ENCODE measurements at places on chromosomes 13 and 19.

DNA sequence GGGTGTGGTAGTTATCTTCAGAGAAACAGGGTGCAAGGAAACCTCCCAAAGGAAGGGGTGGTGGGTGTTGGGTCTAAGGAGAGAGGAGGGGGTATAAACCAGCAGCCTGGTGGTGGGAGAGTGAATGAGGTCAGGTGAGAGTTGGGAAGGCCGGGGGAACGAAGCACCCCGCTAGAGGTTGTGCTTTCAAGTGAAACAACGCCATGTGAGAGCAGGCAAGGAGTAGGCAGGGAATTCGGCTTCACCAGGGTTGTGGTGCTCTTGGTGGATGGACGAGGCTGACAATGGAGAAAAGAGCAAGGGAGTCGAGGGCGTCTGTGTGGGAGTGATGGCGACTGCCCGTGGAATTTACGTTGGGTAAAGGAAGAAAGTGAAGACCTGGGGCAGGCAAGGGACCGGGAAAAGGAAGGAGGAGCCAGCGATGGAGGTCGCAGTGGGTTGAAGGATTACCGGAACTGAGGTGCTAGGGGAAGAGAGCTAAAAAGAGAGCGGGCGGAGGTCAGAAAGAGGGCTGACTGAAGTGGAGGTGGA lies 2.1 kb upstream of the MLNR start:
- no peak for DNase-seq

- DNase-seq, result no peak
Observed at GRCh38 chr13:99800011-99800410, 171.6 kb downstream of the ZIC5 start.

DNA sequence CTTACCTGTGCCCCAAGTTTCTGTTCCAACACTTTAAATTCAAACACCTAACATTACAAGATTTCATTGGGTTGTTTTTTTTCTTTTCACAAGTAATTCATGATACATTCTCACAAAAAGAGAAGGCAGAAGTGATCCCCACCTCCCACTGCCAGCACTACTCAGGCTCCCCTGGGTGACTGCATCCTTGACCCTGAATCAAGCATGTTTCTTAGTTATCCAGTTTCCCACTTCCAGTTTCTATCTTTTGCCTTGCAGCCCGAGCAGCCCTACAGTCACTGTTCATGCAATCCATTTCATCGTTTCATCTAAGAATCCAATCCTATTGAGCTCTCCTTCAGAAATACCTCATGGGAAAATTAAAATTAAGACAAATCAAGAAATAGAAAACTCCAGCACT lies 61.4 kb downstream of the RNASEH2B start:
- DNase-seq, result no peak

DNA sequence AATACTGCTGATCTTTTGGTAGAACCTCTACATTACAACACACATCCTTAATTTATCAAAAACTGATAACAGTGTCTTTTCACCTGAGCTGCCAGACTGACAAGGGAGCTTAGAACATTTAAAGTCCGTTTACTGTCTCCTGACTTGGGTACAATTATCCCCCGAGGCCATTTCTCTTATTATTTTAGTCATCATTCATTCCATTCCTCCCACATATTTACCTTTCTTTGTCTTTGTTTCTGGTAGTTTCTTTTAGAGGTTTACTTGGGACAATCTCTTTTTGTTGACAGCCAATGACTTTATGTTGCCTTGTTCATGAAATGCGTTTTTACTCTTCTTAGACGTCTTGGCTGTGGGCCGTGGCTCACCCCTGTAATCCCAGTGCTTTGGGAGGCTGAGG lies 186.9 kb downstream of the PCCA start:
- peak; percentile 79 for DNase-seq

- DNase-seq, result no peak
Observed at GRCh38 chr13:111339366-111340143, 19.1 kb downstream of the TEX29 start.

DNA sequence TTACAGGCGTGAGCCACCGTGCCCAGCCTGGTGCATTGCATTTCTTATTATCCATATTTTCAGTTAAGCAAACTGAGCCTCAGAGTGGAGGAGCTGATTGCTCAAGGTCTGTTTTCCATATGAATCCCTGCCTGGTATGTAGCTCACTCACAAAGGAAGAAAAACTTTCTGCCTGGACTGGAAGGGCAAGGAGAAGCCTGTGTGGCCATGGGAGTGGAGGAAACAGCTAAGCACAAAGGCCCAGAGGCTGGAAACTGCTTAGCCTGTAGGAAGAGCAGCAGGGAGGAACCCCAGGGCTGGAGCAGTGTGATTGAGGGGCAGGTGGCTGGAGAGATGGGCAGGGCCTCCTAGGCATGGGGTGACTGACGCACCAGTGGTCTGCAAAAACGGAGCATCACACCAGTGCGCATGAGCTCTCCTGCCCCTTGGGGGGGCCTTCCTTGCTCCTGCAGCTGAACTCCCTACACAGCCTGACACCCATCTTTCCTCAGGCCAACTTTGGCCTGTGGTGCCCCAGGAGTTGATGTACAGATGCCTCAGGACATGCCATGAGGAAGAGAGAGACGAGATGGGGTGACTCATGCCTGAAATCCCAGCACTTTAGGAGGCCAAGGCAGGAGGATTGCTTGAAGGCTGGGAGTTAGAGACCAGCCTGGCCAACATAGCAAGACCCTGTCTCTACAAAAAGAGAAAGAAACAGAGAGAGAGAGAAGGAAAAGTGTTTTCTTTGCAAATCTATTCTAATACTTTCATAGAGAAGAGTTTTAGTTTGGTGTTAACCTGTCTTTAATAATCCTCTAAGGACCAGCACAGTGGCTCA lies 2.8 kb upstream of the HNRNPM start:
- no peak for DNase-seq

GRCh38 chr19:18672044-18672451 lies 11.4 kb upstream of the CRTC1 start:
- DNase-seq, result no peak

- no peak for DNase-seq
Observed at GRCh38 chr19:5080030-5080654, 111.2 kb downstream of the KDM4B start.

- DNase-seq, result no peak
Observed at GRCh38 chr19:44371815-44372480, 15.5 kb upstream of the ZNF112 start.

- peak; percentile 94 for DNase-seq
Observed at GRCh38 chr13:40116008-40116407, 460.5 kb downstream of the COG6 start.

DNA sequence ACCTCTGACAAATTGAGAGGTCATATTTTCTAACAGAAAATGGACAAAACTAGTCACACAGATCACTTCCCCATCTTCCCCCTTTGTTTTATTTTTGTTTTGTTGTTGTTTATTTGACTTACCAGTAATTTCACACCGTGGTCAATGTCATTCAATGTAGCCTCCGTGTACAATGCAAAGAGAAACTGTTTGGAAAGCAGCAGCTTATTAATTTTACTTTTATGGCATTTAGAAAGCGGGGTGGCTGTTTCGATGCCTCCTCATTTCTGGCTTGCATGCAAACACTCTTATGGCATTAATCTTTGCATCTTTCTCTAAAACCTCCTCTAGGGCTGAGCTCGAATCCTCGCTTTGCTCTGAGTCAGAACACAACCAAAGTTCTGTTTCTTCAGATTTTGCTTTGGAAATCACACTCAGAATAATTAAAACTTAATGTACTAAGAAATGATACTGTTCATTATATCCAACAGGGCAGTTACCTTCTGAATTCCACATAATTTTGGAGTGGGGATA lies 77.0 kb downstream of the ZNF536 start:
- no peak for DNase-seq

DNA sequence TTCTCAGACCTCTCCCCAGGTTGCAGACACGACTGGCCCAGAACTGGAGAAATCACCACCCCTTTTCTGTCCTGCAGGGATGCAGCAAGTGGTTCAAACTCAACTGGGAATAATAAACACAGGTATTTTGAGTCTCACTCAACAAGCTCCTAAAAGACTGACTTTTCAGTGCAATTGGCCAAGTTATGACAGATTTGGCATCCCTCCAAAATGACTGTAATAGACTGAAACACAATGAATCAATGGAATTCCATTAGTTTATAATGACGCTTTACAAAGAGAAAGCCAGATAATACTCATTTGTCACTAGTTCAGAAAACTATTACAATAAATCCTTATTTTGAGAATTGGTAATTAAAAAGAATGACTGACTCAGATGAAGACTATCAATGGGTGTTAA lies 38.1 kb downstream of the MIPEP start:
- DNase-seq, result no peak
